OCI-LY7 (cell line): ENCODE measurements at places on chromosomes 6 and 20. TPM values are rescaled to one million over a fixed set of nuclear protein-coding genes. Genes with fewer than 3 reads are reported as not detected.

The FYN gene
- 92.9 and 109 TPM in 2 replicates for total RNA-seq

DNA sequence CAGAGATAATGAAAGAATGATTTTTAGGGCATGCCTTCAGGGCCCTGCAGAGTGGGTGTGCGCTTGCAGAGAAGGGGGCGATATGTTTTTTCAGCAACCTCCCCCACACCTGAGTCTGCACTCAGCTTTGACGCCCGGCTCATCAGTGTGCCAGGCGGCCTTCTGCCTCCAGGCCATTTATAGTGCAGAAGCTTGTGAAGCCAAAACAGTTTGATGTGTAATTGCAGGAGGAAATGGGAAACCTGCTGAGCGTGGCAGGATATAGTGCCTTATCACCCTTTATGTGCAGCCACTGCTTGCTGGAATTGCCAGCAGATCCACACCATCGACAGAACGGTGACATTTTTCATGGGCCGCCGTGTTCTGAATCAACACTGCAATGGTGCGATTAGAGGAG is 178.2 kb downstream of the CDH4 start:
- DNase-seq, result no peak

The SLC35D3 gene
- total RNA-seq, result not detected in 2 replicates

The SLC22A16 gene
- total RNA-seq, result not detected in 2 replicates

The UBE2J1 gene
- 243 and 265 TPM in 2 replicates for total RNA-seq

DNA sequence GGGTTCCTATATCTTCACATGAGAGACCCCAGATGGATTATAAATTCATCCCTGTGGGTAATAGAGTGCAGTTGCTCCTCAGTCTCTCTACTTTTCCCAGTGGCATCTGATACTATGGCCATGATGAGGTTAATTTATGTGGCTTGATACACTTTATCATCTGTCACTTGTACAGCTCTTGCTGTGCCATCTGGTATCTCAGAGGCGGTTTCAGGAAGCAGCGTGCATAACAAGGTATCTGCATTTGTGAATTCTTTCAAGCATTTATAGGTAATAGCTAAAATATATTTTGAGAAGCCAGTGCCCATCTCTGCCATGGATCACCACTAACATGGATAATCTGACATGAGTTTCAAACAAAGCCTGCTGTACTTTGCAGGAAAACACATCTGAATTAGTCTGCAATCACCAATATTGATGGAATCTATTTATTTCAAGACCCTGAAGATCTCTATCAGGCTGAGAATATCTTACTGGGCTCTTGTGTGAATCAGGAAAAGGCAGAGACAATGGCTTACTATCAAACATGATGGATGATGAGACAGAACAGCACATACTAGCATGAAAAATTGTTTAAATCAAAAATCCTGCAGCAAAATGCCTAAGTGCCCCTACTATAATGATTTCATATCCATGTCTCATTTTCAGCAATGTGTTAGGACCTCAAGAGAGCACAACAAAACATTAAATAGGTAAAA is 548.7 kb upstream of the MAP3K7 start:
- no peak for DNase-seq

DNA sequence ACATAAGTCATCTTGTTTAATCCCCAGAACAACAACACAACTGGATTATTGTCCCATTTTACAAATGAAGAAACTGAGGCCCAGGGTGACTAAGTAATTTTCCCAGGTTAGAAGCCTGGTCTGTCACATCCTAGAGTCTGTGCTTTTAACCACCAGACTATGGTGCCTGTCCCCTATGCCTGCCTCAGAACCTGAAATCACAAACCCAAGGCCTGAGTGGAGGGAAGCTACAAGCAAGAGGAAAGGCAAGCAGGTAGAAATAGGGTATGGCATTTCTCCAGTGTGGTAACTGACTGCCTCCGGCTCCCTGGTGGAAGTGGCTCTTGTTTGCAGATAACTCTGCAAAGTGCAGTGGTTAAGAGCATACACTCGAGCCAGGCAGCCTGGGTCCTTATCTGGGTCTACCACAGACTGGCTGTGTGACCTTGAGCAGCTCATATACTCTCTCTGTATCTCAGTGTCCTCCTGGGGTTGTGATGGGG is 2.5 kb downstream of the TMEM63B start:
- DNase-seq, result no peak
